Naive B cell (primary cell): ENCODE measurements at places on chromosomes 4 and X. TPM values are rescaled to one million over a fixed set of nuclear protein-coding genes. Genes with fewer than 3 reads are reported as not detected.

DNA sequence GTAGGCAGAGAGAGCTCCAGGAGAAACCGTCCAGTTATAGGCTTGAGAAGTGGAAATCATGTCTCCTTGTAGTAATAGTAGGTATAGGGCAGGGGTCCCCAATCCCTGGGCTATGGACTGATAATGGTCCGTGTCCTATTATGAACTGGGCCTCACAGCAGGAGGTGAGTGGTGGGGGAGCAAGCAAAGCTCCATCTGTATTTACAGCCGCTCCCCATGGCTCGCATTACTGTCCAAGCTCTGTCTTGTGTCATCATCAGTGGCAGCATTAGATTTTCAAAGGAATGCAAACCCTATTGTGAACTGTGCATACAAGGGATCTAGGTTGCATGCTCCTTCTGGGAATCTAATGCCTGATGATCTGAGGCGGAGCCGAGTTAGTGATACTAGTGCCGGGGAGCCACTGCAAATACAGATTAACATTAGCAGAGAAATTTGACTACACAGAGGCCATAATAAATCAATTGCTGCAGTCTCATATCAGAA is 67.6 kb downstream of the MRPL1 start:
- DNase-seq, result no peak

DNA sequence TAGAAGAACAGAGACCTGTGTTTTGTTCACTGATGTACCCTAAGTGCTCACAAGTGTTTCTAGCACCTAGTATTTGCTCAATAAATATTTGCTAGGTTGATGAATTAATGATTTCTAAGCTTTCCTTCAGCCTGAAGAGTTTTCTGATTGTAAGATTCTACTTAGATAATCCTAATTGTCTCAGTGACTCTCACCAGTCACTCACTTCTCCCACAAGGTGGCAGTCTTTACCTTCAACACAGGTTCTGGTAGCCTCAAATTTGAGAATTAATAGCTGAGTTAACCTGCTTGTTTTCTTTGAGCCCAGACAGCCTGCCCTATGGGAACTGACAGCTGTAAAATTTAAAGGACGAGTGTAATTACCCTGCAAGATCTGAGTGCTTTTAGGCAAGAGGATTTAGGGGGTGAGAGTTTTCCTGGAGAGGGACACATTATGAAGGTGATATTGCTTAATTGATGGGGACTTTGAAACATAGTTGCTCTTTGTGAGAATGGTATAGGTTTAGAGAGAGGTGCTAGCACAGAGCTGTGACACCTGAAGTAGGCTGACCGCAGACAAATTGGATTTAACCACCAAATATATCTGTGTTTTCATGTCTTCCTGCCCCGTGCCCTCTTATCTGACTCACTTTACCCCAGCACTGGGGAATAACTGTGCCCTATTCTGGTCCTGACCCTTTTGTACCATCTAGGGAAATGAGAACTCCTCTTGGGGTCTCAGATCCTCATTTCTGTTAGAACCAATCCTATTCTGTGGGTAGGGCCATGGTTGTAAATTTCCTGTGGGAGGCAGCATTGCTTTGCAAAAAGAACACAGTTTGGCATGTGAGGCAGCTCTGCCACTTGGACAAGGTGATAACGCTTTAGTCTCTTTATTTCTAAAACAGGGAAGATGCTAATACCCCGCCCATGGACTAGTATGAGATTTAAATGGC is 27.7 kb downstream of the CD38 start:
- DNase-seq, result peak; percentile 45

- no peak for DNase-seq
Measured at GRCh38 chr4:24794916-24795665, at the start of gene SOD3. Gene SOD3, plus strand, starts transcription at chr4:24795573. Its CDS starts 3,949 bp downstream, at chr4:24799522.

GRCh38 chrX:24347881-24348280 is 12.6 kb upstream of the SUPT20HL1 start:
- no peak for DNase-seq

GRCh38 chr4:158079661-158080060 is 93.2 kb downstream of the GASK1B start:
- no peak for DNase-seq

The ATP1B4 gene
- not detected for polyA plus RNA-seq

GRCh38 chr4:84920617-84921016 is 45.9 kb downstream of the WDFY3 start:
- DNase-seq, result no peak

DNA sequence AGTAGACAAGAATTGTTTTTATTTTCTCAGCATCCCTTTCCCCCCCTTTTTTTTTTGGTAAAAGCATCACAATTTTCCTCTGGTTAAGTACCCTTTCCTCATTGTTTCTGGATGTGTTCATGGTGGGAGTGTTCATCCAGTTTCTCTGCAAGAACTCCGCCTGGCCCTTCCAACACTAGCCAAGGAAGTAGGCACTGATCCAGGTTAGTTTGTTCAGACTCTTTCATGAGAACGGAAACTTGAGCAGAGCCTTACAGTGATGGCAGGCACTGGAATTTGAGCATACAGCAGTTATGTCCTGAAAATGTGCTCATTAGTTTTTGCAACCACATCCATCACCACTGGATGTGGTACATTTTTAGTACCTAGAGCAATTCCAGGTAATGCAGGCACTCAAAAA is 336.1 kb upstream of the BOD1L1 start:
- no peak for DNase-seq

GRCh38 chrX:1443496-1444075 is 9.1 kb downstream of the ASMTL start:
- DNase-seq, result no peak

DNA sequence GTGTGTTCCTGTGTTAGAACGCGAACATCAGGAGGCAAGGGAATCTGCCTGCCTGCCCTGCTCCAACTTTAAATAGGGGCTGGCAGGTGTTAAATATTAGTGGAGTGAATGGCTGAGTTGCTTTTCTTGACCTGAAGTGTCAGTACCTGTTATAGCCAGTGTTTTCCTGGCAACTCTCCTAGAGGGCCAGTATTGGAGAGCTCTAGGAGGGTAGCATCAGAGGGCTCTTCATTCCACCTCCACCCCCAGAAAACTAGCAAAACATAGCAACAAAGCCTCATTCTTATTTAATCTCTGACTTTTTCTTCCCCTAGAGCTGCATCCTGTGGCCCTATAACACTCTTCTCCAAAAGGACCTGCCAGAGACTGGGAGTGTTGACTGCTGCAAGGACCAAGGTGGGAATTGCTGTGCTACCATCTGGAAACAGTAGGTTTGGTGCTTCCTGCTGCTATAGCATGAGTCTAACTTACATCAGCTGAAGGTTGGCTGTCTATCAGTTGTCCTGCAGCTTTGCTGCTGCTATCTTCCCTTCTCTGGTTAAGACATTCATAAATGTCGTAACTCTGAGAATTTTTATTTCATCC is 33.5 kb downstream of the SGMS2 start:
- DNase-seq, result no peak

DNA sequence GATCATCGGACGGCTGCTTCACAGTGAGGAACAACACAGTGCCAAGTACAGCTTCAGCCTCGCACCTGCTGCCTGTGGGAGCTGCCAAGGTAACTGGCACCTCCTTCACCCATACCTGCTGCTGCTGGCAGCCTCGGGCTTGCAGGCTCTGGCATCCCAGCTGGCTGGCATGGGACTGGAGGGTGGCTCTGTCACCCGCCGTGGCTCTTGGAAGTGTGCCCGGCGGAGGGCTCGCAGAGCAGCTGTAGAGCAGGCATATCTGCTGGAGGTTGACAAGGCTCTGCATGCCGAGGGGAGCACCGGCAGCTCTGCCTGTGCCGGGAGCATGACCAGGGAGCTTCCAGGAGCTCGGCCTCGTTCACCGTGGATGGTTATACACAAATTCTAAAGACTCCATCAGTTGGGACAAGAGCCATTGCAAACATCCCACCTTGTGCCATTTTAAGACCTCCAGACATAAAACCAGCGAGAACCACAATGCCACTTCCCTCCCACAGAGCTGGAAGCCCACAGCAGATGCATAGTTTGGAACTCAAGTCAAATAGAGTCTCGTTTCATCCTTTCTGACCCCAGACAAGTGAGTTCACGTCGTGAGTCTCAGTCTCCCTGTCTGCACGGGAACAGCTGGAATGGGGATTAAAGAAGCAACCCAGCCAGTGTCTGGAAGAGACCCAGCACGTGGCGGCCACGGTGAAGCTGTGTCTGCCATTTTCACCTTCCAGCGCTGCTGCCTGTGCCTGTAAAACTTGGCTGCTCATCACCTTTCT is 84.3 kb upstream of the PSAPL1 start:
- DNase-seq, result no peak

DNA sequence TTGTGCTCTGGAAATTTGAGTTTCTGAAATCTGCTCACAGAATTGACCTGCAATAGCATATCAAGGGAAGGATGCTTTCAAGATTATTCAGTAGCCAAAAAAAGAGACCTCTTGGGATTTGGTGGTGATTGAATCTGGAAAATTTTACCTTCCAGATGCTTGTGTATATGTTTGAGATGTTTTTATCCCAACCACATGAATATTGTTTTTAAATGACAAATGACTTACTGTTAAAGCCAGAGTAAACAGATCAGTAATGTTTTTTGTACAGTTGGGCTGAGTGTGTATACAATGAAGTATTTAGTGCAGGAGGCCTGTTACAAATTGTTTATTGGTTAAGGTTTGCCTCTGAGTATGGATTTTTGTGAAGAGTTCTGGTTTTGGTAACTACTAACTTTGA is 126.5 kb downstream of the CBR4 start:
- DNase-seq, result no peak

GRCh38 chr4:68466751-68467150 is 19.5 kb downstream of the TMPRSS11E start:
- DNase-seq, result no peak

The PNMA5 gene
- 0.08 TPM for polyA plus RNA-seq

The VSIG4 gene
- not detected for polyA plus RNA-seq

DNA sequence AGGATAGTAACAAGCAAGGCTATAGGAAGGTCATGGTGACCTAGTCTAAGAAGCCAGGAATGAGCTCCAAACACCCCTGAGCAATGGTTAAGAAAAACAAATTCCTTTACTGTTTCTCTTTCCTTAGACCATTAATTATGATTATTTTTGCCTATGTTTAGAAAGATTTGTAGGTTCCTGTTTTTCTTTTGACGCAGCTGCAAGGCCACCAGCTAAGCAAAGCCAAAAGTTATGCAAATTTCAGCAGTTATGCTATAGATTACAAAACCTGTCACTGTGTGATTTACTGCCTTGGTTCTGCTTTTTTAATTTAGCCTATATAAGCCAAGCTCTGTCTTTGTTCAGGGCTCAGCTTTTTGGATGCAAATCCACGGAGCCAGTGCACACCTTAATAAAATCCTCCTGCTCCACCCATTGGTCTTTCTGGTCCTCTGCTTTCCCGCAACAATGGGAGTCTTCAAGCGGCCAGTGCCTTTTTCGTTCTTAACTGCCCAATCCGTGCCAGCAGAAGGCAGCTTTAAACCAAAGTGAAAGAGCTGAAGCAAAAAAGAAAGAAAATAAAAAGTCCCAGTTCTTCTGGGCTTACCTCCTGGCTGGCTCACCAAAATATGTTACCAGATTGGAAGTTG is 1.4 kb upstream of the CEP135 start:
- peak; percentile 75 for DNase-seq

DNA sequence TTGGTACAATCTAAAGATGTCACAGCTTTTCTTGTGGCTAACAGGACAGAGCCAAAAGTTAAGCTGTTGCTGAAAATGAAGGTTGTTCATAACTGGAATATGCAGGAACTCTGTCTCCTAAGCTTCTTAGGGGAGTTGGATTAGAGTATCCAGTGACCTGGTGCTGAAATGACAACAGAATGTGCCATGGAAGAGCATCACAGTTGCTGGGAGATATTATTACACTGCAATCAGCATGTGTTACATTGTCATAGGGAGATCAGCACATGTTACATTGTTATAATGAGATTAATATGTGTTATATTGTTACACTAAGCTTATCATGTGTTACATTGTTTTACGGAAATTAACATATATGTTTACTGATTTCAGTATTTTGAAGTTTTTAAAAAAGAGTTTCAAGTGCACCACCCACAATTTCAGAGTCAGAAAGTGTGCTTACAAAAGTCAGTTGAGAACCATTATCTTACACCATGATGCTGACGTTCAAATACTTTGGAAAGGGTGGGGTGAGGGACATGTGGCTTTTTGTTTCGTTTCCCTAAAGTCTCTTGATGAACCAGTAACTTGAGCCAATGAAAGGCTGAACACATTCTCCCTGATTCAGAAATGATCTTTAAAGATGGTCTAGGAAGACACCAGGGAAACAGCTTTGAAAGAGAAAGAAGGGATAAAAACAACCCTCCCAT is 113.4 kb downstream of the DRD5 start:
- no peak for DNase-seq

- DNase-seq, result no peak
Measured at GRCh38 chr4:187865914-187866313, 129.7 kb upstream of the ZFP42 start.

GRCh38 chrX:19800821-19801374 is 86.5 kb downstream of the SH3KBP1 start:
- no peak for DNase-seq

The FAM9B gene
- polyA plus RNA-seq, result not detected

DNA sequence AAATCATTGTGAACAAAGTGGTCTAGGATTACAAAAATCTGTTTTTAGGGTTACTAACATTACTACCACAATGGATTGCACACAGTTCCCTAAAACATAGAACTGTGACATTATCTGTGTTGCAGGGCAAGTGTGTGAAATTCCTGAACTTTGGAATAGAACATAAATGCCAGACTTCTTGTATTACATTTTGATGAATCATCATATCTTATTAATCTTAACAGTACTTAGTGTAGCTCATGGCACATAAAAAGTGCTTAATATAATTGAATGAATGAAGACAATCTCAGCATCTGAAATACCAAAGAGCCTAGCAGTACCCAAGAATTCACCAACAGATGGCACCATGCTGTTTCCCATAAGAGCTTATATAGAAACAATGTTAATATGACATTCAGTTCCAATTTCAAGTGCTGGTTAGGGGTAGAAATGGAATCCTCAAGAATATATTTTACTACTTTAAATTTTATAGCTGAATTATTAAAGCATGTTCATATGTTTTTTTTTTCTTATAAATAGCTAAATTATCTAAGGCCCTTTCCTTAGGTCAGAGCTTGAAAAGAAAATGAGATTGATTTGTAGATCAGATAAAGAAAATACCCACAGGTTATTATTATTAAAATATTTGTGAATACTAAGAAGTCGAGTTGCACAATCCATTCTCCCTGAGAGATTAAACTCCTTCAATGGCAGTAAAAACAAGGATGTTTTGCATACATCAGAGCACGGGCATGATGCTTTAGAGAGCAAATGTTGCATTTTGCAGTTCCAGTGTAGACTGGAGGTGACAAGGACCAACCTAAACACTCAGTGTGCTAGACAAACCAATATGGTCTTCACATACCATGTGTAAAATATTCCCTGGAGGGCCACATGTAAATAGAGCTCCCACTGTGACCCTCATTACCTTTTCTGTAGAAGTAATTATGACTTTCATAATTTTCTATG is 25.7 kb upstream of the SHISA3 start:
- no peak for DNase-seq

The CSN1S1 gene
- polyA plus RNA-seq, result not detected

DNA sequence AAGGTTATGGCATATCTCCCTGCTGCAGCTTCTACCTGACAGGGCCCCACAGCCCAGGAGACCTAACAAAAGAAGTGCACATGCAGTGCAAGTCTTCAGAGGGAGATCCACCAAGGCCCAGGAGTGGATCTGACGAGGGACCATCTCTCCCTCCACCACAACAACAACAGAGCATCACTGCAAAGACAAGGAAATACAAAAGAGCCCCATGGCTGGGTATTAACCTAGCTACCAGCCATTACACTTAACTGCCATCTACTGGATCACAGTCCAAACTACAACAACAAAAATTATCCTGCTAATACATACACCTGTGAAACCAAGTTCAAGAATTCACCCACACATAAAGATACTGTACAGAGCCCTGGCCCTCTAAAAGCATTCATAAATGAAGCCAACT is 280.2 kb upstream of the SLC7A11 start:
- no peak for DNase-seq

- no peak for DNase-seq
Measured at GRCh38 chr4:53547983-53548382, 43.3 kb downstream of the LNX1 start.
